Activated T-helper 1 cell treated with Interleukin-2 at 50 U/mL for 16 hours (primary cell): ENCODE measurements at places on chromosomes 16 and 17.

DNA sequence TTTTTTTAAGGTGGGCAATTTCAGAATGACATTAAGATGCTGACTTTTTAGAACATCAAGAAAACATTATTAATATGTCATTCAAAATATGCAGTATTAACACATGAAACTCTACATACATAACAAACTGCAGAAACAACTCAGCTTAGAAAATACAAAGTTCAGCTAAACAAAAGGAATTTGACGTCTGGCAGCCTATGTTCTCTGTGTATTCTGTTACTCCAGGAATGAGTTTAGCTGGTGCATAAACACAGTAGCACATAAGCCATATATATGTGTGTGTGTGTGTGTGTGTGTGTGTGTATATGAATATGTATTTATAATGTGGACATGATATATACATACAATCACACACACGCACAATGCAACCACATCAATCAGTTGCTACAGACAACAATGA lies 413.5 kb upstream of the PSMD7 start:
- no peak for DNase-seq

DNA sequence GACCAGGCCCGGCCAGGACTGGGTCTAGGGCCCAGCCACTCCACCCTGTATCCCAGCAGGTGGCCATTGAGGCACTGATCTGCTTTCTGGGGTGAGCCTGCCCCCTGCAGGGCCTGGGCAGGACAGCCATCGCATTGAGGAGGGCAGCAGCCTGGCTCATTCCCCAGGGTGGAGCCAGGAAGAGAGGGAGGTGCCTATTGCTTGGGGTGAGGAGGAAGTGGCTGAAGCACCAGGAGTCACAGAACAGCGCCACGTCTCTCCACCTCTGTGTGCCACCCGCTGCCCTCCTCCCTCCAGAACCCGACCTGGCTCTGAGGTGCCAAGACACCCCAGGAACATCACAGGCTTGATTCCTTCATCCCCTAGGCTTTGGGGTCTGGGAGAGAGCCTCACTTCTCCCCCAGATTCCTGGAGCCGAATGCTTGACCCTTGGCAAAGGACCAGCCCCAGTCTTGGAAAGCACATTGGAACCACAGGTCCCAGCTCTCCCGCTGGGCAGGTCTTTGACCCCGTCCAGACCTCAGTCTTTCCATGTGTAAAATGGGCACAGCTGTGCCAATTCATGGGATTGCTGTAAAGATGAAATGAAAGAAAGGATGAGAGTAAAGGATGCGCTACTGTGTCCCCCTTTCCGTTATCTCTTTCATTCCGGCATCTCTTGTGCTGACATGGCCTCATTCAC lies 7.2 kb upstream of the KRT36 start:
- peak; percentile 47 for DNase-seq

GRCh38 chr16:72927199-72928089 lies 120.5 kb downstream of the ZFHX3 start:
- DNase-seq = no peak

- DNase-seq = no peak
Measured at GRCh38 chr16:6643080-6643686, 689.5 kb upstream of the RBFOX1 start.

DNA sequence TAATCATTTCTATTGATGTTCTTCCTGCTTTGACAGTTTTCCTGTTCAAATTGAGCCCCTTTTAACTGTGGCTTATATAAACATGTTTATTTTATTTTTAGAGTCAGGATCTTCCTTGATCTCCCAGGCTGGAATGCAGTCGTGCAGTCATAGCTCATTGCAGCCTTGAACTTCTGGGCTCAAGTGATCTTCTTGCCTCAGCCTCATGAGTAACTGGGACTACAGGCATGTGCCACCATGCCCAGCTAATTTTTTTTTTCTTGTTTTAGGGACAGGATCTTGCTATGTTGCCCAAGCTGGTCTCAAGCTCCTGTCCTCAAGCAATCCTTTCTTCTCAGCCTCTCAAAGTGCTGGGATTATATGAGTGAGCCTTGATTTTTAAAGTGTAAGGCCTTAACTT lies 14.7 kb downstream of the PHKB start:
- no peak for DNase-seq

- DNase-seq = no peak
Measured at GRCh38 chr17:9769036-9769695, 22.2 kb downstream of the DHRS7C start.

DNA sequence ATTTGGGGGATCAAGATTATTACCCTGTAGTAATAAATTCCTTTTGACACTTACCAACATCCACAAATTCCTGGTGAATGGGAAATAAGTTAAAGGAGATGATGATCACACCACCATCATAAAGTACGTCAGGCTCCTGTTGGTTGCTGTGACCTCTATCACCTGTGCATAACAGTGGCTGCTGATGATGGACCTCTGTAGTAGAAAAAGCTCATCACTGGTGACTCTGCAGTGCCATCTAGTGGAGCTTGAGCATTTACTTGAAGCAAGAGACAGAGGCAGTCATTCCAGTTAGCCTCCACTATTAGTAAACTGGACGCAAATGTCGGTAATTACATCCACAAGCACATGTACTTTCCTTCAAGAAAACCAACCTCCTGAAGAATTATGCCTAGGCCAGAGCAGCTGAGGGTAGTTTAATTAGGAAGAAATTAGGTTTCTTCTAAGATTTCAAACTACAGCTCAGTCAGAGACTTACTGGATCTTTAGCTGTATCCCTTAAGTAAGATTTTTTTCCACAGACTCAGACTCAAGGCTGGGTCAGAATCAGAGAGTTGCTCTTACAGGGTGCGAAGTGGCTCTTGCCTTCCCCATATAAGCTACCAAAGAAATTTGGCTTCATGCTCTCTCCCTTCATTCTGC lies 39.3 kb downstream of the CYB561 start:
- DNase-seq = peak; percentile 28

DNA sequence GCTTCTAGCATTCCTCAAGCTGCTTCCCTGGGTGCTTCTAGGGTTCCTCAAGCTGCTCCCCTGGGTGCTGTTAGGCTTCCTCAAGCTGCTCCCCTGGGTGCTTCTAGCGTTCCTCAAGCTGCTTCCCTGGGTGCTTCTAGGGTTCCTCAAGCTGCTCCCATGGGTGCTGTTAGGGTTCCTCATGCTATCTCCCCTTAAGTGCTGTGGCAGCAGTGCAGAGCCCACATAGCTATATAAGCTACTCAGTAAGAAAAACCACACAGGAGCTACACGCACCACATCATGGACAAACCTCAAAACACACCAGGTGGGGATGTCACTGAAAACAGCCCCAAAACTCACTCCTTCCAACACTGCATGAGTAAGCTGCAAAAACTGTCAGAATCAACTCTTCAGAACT lies 35.2 kb downstream of the ANKRD11 start:
- no peak for DNase-seq

GRCh38 chr16:29734786-29735185 lies 11.0 kb downstream of the C16orf54 start:
- DNase-seq = no peak

- no peak for DNase-seq
Measured at GRCh38 chr17:17420082-17420481, 56.7 kb upstream of the MED9 start.

DNA sequence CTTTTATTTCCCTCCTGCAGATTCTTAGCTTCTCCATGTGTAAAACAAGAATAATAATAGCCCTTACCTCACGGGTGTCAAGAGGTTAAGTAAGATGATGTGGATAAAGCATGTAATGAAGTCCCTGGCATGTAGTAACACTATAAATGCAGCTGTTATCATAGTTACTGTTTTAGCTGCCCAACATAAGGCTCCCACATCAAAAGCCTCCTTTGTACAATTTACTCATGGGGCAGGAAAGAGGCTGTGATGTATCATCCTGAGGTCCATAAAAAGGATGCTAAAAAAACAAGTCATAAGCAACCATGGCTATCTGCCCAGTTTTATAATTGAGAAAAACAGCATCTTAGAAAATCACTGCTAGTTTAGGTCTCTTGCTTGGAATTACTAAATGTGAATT lies 339.7 kb downstream of the CA10 start:
- no peak for DNase-seq

DNA sequence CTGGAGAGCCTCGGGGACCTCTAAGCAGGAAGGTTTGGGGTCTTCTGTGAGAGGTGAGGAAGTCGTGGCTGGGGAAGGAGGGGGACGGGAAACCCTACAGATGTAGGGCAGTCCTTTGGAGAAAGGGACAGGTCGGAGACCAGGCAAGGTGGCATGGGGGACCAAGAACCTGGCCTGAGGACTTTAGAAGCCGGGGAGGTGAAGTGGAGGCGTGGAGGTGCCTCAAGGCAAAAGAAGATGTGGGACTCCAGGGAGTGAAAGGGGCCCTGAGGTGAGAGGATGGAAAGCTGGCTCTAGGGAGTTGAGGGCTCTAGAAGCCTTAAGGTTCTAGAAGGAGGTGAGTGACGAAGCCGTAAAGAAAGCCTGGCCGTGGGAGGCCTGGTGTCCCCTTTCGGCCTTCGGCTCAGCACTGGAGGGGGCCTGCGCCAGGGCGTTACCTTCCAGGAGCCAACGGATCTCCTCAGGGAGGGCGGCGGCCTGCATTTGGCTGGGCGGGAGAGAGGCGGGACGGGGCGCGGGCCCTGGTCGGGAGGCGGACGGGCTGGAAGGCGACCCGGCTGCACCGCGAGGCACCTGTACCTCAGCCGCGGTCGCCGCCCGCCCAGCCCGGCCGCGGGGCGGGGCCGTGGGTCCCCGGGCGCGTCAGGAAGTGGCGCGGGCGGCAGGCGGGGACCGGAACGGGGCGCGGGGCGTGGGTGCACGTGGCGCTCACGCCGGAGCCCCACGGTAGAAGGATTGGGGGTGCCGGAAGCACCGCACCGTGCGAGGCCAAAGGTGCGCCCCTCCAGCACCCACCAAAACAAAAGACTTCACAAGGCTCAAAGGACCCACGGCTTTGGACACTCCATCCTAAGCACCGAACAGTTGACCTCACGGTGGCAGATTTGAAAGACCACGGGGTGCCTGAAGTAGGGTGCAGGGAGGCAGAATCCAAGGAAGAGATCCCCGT lies at the start of gene SKAP1:
TSS of gene SKAP1 (minus strand) at position 577 of the 949 bp plus-strand sequence.
- DNase-seq = peak; percentile 62

DNA sequence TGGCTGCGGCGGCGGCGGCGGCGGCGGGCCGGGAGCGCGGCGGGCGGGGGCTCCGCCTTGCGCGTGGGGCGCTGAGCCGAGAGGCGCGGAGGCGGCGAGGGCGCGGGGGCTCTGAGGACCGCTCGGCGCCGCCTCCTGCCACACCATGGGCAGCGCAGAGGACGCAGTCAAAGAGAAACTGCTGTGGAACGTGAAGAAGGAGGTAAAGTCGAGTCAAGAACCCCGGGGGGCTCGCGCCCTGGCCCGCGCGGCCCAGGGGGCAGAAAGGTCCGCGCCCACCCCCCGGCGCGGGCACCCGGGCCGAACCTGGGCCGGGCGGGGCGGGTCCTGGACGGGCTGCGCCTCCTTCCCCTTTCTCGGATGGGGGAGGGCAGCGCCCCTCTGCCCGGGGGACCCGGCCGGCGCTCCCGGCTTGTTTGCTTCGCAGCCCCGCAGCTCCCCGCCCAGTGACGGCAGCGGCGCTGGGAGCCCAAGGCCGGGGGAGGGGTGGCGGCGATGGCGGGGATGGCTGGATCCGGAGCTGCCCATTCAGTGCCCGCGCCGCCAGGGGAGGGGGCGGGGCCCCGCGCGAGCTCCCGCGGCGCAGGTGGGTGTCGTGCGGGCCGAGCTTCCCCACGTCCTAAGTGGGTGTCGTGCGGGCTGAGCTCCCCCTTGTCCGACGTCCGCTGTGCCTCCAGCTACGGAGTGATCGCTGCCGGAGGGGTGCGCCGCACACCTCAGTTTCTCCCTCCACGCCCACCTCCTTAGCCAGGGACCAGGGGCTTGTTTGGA lies 428 bp downstream of the SGSM2 start:
- DNase-seq = peak; percentile 48

DNA sequence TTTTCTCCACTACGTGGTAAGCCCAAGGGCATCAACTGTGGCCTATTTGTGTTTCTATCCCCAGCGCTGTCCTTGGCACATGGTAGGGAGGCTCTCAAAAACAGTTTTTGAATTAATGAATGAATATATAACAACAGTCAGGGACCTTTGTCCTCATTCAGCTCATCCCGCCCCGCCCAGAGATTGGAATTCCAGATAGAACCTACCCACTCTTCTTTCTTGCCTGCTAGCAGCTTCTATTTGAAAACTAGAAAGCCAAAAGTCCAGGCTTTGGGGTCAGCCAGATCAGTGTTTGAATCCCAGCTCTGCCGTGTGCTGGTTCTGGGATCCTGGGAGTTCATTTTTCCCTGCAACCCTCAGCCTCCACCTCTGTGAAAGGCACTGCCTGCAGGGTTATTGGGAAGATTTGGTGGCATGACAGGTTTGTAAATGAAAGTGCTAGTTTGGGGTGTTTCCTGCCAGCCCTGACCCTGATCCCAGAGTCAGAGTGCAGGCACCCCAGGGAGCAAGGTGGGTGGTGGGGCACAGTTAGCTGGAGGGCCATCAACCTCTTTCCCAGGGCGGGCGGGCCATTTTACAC lies 4.5 kb downstream of the NHERF1 start:
- no peak for DNase-seq

- no peak for DNase-seq
Measured at GRCh38 chr17:2335726-2336214, 487 bp downstream of the TSR1 start.

- no peak for DNase-seq
Measured at GRCh38 chr17:61786088-61786487, 77.2 kb downstream of the BRIP1 start.

- DNase-seq = no peak
Measured at GRCh38 chr17:79840269-79840988, 1.2 kb upstream of the CBX4 start.

DNA sequence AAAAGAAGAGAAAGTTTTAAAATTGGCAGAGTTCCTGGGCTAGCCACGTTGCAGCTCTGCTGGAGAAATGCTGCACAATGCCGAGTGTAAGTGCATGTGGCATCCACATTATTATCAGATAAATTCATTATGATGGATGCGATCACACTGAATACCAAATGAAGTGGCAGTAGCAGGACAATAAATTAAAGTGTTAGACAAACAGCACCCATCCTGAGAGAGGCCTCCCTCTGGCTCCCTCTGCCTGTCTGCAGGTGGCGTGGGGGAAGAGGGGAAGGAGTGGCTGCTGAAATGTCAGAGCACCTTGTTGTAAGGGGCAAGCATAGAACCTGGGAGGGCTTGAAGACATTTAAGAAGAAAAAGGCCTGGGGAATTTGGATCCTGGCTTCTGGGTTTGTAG lies 324.1 kb downstream of the HAPSTR1 start:
- DNase-seq = no peak

- no peak for DNase-seq
Measured at GRCh38 chr16:922051-922450, 48.7 kb downstream of the LMF1 start.

DNA sequence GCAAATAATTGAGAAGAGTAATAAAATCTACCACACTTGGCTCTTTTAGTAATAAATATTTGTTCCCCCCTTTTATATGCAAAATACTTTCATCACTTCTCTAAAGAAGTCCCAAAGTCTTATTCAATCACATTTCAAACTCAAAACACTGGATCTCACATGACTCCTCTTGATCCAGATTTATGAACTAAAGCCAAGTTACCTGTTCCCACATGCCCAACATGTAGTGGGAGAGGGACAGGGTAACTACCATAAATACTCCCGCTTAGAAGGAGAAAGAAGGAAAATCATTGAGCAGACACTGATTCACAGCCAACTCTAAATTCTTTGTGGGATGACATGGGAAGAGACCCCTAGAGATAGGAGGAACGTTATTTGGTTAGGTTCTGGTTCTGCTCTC lies 64.9 kb upstream of the PMFBP1 start:
- DNase-seq = no peak
